Testis (tissue), 5 donors: ENCODE measurements at places on chromosomes 12 and 14. TPM values are rescaled to one million over a fixed set of nuclear protein-coding genes. Genes with fewer than 3 reads are reported as not detected.
A peak's percentile ranks its signal among the peaks of the same experiment; 100 is the strongest.

DNA sequence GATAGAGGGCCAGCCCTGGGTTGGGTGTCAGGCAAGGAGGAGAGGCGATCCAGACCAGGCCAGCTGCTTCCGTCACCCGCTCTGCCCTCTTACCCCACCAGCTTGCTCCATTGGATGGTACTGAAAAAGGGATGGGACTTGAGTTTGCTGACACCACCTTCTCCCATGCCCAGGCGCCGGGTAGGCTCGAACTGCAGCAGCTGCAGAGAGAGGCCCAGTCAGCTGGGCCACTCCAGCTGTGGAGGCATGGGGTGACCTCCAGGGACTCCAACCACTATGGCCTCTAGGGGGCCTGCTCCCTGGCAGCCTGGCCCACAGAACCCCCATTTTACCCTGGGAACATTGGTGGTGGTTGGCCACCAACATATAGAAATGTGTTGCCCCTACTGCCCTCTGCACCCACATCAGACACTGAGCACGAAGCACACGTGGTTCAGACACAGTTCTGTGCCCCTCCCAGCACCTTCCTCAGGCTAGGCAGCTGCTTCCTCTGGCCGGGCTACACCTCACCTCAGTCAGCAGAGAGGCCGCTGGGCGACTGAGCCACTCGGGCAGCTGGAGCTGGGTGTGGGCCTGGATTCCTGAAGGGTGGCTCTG, 16.0 kb downstream of the RPS6KL1 start:
- H3K4me3 ChIP-seq: no peak overlapping the region
- H3K36me3 ChIP-seq: no peaks in the 10 kb centered on the region
- H3K27me3 ChIP-seq: no peaks in the 10 kb centered on the region

GRCh38 chr12:109124878-109125648, 8.7 kb downstream of the ACACB start:
- DNase-seq: no peak
- H3K36me3 ChIP-seq: no peaks in the 10 kb centered on the region
- no peaks in the 10 kb centered on the region for H3K27me3 ChIP-seq
- H3K4me1 ChIP-seq: peaks cover 4% of the 10 kb centered on the region
- H3K4me3 ChIP-seq: no peak overlapping the region
- peak overlapping the region; percentile 14 for H3K27ac ChIP-seq

DNA sequence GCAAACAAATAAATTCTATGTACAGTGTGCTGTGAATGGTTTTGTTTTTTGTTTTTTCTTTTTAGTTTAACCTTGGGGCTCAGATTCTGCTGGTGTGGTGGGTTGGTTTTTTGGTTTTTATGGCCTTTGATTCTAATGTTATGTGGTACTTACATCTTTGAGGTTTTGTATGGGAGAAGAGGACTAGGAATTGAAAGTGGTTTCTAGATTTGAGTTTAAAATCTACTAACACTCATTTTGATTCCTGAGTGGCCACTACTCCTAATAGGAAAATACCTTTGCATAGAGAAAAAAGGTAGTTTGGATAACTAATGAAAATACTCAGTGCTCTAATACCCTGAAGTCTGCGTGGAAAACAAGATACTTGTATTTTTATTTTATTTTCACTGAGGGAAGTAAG, 137.7 kb downstream of the MON2 start:
- H3K27me3 ChIP-seq: no peaks in the 10 kb centered on the region
- no peak overlapping the region for H3K27ac ChIP-seq
- DNase-seq: no peak
- H3K36me3 ChIP-seq: no peaks in the 10 kb centered on the region
- peak overlapping the region; percentile 95 for H3K4me3 ChIP-seq

DNA sequence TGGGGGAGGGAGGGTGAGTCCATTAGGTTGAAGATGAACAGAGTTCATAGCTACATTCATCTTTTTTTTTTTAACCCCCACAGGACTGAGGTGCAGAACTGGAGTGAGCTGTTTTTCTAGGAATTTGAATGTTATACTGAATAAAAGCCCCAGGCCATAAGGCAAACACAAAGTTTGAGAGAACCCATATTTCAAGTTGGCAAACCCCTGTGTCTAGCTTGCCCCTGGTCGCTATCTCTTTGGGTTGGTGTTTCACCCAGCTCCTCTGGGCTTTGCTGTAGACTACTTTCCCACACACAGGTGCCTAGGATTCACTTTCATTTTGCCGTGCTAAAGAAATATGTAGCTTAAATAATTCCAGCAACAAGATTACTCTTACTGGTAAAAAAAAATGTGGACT, 5.2 kb upstream of the LMO3 start:
- no peak overlapping the region for H3K4me3 ChIP-seq
- no peaks in the 10 kb centered on the region for H3K4me1 ChIP-seq
- H3K27me3 ChIP-seq: no peaks in the 10 kb centered on the region
- no peak overlapping the region for H3K27ac ChIP-seq
- H3K36me3 ChIP-seq: no peaks in the 10 kb centered on the region
- DNase-seq: no peak

KRT72 gene
- total RNA-seq: 11.7 TPM

GRCh38 chr12:68482660-68483059, 128.0 kb upstream of the RAP1B start:
- H3K36me3 ChIP-seq: no peaks in the 10 kb centered on the region
- DNase-seq: no peak
- H3K27me3 ChIP-seq: no peaks in the 10 kb centered on the region
- H3K4me3 ChIP-seq: no peak overlapping the region
- H3K4me1 ChIP-seq: no peaks in the 10 kb centered on the region
- no peak overlapping the region for H3K27ac ChIP-seq

CLEC2B gene
- total RNA-seq: 1.2 TPM

SLC38A6 gene
- total RNA-seq: 26.6 TPM
